ENCODE measurements at places on chromosomes 6 and 20.
A peak's percentile ranks its signal among the peaks of the same experiment; 100 is the strongest.

- no peak for DNase-seq
Measured at GRCh38 chr6:1515280-1515679, 94.4 kb upstream of the FOXC1 start.

DNA sequence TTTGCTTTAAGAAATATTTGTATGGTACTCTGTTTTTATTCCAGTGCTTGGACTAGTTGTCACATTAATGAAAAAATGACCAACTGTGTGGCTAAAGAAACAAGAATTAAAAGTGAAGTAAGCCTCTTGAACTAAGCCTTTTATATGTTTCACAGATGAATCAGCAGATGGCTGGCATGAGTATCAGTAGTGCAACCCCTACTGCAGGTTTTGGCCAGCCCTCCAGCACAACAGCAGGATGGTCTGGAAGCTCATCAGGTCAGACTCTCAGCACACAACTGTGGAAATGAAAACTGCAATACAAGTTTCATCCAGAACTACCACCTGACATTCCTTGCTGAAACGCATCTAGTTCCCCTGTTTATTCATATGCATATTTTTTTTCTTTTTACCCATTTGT is 96.8 kb downstream of the B3GAT2 start:
- no peak for DNase-seq

DNA sequence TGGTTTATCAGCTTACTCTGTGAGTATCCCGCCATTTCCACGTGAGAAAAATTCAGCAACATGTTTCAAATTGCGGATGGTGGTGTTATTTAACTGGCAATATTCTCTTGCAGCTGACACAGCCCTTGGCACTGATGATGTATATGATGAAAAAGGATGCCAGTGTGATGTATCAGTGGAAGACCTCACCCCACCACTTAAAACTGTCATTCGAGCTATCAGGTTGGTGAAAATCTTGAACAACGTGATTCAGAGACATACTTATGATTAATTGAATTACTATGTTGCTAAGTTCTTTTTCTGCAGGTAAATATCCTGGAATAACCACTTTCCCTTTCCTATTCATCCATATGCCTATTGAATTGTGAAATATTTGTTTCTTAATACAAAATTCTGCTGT is 55.7 kb downstream of the KHDC1L start:
- no peak for DNase-seq

DNA sequence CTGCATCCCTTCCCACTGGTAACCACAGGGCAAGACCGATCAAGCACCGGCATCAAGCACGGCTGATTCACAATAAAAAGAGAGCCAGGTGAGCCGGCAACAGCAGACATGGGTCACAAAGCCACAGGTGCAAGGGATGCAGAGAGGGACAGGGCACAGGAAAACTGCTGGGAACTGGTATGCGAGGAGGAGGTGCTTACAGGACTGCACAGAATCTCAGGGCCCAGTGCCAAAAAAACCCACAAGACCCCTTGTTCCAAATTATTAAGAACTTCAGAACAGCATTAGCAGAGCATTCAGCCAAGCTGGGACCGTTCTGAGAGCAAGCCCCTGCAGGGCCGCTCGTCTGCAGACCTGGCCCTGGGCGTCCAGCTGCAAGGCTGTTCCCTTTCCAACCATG is 35.4 kb downstream of the BFSP1 start:
- DNase-seq = no peak

DNA sequence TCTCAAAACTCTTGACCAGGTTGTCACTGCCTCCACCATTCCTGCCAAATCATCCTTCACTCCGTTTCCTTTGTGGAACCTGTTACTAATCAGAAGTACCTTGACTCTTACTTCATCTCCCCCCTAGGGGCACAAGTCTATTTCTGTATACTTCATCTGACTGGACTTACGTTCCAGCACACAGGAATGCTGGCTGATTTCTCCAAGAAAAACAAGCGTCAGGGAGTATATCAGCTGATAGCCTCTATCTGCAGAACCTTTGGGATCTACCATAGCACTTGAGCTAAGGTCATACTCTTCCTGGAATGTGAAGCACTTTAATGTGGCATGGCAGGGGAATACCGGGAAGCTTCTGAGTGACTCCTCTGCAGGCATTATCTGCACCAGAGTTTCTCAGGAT is 178.1 kb upstream of the MOCS1 start:
- no peak for DNase-seq

- no peak for DNase-seq
Measured at GRCh38 chr6:108211671-108212070, 45.8 kb downstream of the NR2E1 start.

- peak; percentile 39 for DNase-seq
Measured at GRCh38 chr20:23048283-23049200, 930 bp downstream of the THBD start.

Data from activated CD8-positive, alpha-beta T cell treated with anti-CD3 and anti-CD28 coated beads for 36 hours (primary cell).